Stimulated activated CD8-positive, alpha-beta memory T cell treated with anti-CD3 and anti-CD28 coated beads, Interleukin-4, amount 100 ng/mL, for 1 hour (primary cell): ENCODE measurements at places on chromosomes 2 and 18.

GRCh38 chr18:23966909-23967308 lies 47.6 kb upstream of the TTC39C start:
- no peak for DNase-seq

- DNase-seq, result no peak
Observed at GRCh38 chr2:27121906-27122305, 1.7 kb upstream of the ABHD1 start.

- DNase-seq, result no peak
Observed at GRCh38 chr2:161170958-161171932, 11.0 kb downstream of the TANK start.

GRCh38 chr2:233243348-233243747 lies 8.1 kb upstream of the ATG16L1 start:
- no peak for DNase-seq

DNA sequence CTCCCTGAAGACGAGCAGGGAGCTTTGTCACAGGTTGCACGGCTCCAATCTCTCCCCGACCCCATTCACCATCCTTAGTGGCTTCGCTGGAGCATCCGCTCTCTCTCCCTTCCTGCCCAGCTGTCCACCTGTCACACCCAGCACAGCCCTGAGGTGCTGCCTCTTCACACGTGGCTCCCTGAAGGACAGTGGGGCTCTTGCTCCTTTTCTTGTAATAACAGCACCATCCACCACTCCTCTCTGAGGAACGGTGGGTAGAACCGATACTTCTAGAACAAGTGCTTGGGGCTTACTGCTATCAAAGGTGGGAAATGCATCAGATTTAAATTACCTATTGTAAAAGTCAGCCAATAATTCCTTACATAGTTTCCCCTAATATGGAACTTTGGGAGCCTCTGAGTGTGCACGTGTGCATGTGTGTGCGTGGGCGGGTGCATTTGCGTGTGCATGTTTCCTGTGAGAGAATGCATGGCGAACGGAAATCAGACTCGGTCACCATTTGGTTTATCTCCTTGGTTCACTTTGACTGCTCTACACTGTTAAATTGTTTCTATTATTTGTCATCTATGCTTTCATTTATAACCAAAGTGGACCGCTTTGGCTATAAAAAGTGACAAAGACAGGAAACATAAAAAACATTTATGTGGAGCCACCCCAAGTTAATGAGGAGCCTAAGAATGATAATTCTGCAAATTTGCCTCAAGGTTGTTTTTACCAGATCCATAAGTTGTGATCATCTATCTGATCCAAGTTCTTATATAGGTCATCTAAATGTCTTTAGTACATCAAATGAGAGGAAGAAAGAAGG lies 39.1 kb downstream of the KLHL29 start:
- DNase-seq, result no peak

GRCh38 chr2:3186766-3187165 lies 190.9 kb downstream of the EIPR1 start:
- no peak for DNase-seq

GRCh38 chr2:143124445-143124844 lies 4.8 kb upstream of the ARHGAP15 start:
- no peak for DNase-seq

- no peak for DNase-seq
Observed at GRCh38 chr2:74530239-74531187, 780 bp downstream of the HTRA2 start.

DNA sequence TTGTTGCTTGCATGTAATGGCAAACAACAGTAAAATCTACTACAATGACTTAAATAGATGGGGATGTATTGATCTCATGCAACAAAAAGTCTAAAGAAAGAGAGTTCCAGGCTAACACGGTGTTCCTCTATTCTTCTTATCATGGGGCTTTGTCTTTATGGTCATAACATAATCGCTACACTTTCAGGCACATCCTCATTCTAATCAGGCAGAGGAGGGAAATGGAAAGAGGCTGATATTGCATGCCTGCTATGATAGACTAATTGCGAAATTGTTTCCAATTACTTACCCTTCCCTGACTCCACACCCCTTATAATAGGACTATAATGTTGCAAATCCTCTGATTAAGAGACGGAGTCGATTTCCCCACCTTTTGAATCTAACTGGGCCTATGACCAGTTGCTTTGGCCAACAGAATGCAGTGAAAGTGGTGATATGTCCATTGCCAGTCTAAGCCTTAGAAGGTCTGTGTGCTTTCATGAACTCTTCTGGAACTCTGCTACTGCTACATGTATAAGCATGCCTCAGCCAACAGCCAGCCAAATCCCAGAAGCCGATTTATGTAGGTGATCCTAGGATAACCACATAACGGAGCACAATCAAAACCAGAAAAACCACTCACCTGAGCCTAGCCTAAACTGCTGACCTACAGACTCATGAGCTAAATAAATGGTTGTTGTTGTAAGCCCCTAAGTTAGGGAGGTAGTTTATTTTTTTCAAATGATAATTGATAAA lies 180.3 kb upstream of the TACR1 start:
- DNase-seq, result no peak

GRCh38 chr18:73594749-73595148 lies 552.9 kb downstream of the FBXO15 start:
- no peak for DNase-seq

DNA sequence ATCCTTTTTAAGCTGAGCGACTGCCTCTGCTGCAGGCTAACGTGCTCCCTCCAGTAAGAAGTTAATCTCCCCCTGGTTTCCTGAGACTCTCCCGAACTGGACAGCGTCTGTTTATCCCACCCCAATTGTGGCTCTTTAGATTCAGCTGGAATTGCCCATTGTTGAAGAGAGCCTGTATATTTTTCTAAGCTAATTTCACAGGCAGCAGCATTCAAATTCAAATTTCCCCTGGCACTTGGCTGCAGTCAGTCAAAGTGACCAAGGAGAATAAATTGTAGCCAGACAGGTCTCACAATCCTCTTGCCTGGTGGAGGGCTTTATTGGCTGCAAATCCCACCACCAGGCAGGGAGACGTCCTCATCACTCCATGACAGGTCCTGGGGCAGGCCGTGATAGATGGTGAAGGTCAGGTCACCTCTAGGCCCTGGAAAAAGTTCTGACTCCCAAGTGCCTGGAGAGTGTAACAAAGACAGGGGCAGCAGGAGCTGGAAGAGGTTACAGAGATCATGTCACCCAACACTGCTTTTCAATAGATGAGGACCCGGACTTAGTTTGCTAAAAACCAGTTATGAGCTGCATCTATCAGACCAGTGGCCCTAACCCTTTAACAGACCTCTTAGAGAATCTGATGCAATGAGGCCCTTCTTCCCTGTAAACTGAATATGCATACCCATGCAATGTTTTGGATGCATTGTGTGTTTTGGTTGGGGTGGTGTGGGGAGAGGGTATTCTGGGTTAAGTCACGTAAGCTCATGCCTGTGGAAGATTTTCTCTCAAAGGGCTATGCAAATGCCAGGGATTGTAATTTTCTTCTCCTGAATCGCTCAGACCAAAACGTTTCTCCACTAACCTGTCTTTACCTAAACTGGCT lies 32.3 kb upstream of the C18orf32 start:
- no peak for DNase-seq

- no peak for DNase-seq
Observed at GRCh38 chr18:70289351-70290312, 787 bp downstream of the SOCS6 start.

DNA sequence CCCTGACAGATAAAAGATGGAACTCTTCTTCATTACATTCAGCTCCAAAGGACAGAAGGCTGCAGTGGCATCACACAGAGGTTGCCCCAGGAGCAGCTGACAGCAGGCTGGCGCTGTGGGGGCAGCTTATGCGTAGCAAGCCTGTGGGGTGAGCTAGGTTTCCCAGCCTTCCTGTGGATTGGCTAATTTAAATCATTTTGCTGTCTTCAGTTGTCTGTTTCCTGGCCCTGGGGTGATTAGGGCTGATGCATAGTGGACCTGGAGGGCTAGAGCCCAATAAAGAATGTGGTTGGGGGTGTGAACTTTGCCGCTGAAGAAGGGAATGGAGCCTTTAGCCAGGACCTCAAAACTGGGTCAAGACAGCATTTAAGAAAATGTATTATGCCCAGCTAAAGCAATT lies 1038.0 kb downstream of the SOCS6 start:
- no peak for DNase-seq

- DNase-seq, result peak; percentile 32
Observed at GRCh38 chr2:239035361-239035814, 187.5 kb downstream of the TWIST2 start.
